Activated T-helper 1 cell treated with anti-CD3 and anti-CD28 coated beads, Interleukin-2, amount 50 U/mL, for 16 hours (primary cell): ENCODE measurements at places on chromosomes 2 and 18.

DNA sequence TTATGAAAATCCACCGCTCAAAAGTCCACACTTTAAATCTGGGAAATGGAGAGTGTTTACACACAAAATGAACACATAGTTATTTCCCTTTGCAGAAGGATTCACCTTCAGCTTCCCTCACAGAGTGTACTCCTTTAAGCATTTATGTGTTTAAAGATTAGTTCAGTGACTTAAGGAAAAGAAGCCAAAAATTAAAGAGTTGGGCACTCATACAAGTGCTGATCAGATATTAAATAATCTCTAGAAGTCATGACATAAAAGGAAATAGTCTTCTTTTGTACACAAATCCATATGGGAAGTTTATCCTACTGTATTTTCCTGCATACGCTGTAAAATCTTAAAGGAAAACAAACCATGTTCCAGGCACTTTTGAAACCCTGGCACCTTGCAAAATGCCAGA is 174.2 kb downstream of the LNPK start:
- DNase-seq: no peak

- no peak for DNase-seq
Observed at GRCh38 chr2:118046634-118047210, 32.9 kb upstream of the CCDC93 start.

- no peak for DNase-seq
Observed at GRCh38 chr2:171629113-171629512, 58.2 kb upstream of the DYNC1I2 start.

DNA sequence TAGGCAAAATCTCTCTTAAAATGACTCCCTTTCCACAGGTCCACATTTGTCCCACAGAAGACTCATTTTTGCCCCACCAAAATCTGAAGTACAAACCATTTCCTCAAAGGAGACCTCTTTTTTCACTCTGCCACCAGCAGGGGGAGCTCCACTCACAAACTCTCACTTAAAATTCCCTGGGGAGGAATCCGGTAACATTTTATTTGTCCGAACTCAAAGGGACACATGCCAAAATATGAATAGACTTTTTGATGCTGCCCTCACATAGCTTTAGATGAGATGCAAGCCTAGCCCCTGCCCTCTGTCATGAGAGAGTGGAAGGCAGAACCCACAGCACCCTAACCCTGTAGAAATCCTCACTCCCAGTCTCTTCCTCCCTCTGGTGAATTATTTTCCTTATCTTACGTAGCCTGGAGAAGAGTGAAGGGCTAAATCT is 57.1 kb downstream of the RMDN2 start:
- DNase-seq: peak; percentile 24

- no peak for DNase-seq
Observed at GRCh38 chr18:63730773-63731172, 28.0 kb downstream of the SERPINB11 start.

DNA sequence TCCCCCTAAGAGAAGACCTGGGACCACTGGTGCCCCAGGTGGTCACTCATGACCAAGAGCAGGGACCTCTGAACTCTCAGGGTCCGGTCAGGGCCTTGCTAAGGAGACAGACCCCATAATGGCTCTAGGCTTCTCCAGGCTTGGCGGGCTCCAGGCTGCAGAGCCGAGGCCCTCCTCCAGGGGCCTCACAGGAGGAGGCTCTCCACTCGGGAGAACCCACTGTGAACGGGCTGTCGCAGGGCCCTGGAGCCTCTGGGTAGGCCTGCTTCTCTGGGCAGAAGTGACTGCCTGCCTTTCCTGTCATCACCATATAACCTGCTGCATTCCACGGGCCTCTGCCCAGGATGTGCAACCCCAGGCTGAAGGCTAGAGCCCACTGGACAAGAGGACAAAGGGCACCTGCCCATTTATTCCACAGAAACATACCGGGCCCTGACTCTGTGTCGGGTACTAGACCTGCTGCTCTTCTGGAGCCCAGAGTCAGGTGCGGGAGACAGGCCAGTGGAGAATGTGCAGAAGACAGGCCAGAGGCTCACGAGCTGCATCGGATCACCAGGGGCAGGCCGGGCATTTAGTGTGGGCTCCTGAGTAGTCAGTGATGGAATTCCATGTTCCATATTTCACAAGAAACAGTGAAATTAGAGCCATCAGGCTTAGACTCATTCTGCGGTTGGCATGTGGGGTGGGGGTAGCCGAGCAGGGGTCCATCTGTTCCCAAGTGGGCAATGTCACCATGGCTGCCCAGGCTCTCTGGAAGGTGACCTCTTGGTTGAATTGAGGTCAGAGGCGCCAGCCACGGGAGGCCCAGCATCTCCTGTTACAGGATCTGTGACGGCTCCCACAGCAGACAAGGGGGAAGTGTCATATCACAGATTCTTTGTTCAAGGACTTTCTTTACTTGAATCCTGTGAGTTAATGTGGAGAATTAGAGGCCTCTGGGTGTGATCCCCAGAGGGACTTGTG is 220.8 kb downstream of the SH3RF3 start:
- DNase-seq: no peak

DNA sequence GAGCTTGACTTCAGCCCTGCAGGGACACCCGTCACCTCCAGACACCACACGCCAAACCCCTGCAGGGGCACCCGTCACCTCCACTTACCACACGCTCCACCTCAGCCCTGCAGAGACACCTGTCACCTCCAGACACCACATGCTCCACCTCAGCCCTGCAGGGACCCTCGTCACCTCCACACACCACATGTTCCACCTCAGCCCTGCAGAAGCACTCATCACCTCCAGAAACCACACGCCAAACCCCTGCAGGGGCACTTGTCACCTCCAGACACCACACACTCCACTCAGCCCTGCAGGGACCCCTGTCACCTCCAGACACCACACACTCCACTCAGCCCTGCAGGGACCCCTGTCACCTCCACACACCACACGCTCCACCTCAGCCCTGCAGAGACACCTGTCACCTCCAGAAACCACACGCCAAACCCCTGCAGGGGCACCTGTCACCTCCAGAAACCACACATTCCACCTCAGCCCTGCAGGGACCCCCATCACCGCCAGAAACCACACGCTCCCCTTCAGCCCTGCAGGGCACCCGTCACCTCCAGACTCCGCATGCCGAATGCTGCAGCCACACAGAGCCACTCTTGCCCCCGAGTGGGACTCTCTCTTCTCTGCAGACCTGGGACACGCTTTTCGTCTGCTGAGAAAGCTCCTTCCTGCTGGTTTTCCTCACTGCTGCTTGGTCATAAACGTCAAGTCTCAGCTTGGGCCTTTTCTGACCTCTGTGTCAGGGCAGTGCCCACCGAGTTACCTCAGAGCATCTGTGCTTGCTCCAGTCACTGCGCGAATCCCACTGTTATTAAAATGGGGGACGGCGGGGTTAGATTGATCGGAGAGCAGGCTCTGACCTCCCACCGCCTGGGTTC is 77.5 kb upstream of the SALL3 start:
- no peak for DNase-seq

DNA sequence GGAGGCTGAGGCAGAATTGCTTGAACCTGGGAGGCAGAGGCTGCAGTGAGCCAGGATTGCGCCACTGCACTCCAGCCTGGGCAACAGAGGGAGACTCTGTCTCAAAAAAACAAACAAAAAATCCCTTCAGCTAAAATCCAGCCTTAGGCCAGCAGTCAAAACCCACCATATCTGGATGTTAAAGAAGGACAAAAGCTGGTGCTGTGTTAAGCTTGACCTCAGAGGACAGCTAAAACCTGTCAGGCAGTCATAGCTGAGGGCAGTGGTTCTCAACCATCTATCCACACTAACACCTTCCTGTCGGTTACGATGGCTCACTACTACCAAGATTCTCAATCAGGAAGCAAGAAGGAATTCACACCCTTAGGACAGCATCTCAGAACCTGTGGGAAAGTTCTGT is 9.6 kb downstream of the PTRHD1 start:
- no peak for DNase-seq

DNA sequence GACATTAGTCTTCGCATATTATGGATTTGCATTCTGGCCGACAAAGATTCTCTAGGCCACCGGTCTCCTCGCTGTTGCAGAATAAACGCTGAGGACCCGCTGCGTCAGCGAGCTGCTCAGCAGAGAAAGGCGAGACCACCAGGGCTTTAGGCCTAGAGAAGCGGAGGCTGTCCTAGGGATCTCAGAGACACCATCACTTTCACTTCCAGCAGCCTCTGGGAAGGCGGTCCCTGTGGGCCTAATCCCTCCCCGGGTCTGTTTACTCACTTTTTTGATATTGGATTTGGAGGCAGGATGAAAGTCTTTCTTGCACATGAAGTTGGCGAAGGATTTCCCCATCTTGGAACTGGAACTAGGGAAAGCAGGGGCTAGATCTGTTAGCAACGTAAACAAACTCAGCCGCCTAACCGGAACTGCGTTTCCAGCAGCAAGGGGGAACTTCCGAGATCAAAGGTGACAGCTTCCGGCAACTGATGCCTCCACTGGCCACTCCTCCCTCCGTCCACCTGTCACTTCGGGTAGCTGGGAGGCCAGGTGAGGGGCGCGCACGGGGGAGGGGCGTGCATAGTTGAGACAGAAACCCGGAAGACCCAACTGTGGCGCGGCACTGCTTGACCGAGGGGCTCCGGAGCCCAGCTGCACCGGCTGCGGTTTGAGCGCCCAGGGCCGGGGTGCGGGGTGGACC is at the start of gene SCRN3:
Gene SCRN3, plus strand, starts transcription at position 447 of the 685 bp plus-strand sequence. CDS start 2,554 bp downstream, outside the sequence.
- DNase-seq: peak; percentile 42

DNA sequence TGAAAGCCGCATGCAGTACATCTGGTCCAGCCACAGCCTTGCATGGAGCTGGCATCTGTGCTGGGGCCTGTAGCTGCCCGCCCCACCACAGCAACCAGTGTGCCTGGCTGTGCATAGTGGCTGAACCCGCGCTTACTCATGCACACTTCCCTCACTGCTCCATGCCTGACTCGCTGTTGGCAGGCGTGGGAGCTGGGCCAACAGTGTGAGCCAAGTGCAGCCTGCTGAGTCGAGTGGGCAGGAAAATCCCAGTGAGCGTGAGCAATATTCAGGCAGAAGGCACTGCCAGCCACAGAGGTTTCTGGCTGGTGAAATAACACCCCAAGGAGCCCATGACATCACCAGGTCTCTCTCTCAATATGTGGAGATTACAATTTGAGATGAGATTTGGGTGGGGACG is 1674.1 kb upstream of the TMEFF2 start:
- DNase-seq: no peak

DNA sequence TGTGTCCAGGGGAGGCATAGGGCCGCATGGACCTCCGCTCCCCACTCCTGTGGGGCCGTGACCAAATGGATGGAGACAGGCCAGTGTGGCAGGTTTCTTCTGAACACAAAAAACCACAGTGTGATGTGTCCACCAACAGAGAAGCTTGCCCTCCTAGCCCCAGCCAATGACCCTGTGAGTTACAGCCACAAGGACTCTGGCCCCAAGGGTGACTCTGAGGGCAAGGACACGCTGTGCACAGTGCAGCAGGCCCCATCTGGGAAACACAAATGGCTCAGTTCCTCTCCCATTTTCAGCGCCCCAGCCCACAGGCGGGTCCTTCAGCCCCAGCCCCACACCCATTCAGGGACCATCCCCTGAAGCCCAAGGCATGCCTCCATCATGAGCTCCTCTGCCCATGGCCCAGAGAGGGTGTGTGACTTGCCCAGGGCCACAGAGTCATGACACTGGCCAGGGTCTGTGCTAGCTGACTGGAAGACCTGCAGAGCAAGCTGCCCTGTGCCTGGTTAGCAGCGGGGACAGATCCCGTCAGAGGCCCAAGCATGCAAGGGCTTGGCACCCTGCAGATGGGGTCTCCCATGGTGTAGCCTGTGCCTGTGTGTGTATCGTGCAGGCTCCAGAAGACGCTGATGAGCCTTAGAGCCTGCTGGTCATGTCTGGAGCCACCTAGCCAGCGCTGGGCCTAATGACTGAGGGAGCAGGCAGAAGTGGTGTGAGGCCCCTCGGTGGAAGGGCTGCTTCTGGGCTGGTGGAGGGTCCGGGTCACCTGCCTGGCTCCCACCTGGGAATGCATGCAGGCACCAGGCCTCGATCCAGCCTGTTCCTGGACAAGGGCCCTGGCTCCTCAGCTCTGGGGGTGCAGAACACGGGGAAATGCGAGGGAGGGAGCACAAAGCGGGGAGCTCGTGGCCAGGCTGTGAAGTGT is 47.7 kb downstream of the HS6ST1 start:
- DNase-seq: no peak

- no peak for DNase-seq
Observed at GRCh38 chr2:12440731-12441130, 276.0 kb upstream of the TRIB2 start.

GRCh38 chr2:6671913-6672312 is 193.8 kb downstream of the CMPK2 start:
- DNase-seq: no peak

DNA sequence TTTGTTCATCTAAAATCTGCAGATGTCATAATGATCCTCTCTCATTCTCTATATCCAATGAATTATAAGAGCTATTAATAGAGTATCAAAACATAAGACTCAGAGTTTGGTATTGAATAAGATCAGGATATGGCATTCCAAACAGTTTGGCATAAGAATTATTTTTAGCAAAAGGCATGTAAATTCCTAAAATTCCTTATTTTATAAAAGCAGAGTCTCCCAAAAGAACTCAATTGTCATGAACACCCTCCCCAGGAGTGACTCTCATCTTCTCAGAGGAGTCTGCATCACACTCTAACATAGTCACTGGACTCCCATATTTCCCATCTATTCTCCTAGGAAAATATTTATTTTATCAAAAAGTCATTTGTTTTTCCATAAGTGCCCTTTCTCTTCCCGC is 1710.2 kb upstream of the SLC39A10 start:
- DNase-seq: no peak

- no peak for DNase-seq
Observed at GRCh38 chr2:29080886-29081743, 6.8 kb upstream of the PCARE start.

- no peak for DNase-seq
Observed at GRCh38 chr2:240593026-240593702, 6.6 kb downstream of the CAPN10 start.

DNA sequence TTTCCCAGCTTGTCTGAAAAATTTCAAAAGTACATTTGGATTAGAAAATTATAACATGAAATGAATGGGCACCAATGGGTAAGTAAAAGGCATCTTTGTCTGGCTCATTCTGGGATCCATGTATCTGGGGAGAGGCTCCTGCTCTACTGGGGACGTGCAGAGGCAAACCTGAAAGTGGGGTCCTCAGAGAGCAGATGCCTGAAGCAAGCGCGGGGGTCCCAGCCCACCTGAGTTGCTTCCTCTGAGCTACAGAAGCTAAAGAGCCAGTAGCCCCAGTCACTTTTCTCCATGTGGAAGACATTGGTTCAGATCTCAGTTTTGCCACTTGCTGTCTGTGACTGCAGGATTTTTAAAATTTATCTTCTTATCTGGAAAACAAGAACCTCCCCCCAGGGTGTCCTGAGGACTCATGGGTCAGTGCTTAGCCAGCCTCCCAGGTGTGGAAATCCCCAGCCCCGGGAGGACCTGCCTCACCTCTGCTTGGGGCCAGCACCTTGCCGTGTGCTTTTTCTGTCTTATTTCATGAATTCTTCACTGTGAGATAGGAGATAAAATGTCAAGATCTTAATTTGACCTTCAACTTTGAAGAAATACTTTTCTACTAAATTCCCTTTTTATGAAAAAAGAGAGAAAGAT is 25.1 kb upstream of the ODC1 start:
- no peak for DNase-seq

- DNase-seq: no peak
Observed at GRCh38 chr2:46097714-46098480, 199.3 kb upstream of the EPAS1 start.

GRCh38 chr2:77831060-77831459 is 308.9 kb upstream of the LRRTM4 start:
- no peak for DNase-seq

GRCh38 chr2:238238311-238238765 is 1.5 kb downstream of the HES6 start:
- DNase-seq: no peak

- no peak for DNase-seq
Observed at GRCh38 chr2:7508296-7508943, 591.2 kb downstream of the RNF144A start.
